ENCODE measurements at places on chromosomes 13 and 19. TPM values are rescaled to one million over a fixed set of nuclear protein-coding genes. Genes with fewer than 3 reads are reported as not detected.

DNA sequence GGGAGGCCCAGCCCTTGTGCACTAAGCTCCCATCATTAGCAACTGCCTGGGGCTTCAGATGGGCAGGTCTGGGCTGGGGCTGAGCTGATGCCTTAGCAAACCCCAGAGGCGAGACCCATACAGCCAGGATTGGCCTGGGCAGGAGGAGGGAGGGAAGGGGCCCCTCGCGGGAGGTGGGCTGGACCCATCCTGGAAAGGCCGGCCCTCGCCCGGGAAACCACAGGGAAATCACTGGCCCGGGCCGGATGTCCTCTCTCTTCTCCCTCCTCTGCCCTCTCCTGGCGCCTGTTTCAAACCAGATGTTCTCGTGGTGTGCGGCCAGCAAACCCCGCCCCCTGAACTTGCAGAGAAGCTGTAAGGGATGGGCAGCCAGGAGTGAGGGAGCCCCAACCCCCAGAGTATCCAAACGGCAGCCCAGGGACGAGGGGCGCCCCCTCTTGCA is 43.1 kb downstream of the TMEM255B start:
- peak; percentile 67 for DNase-seq

Gene ZNF254
- total RNA-seq = 12.1 TPM

DNA sequence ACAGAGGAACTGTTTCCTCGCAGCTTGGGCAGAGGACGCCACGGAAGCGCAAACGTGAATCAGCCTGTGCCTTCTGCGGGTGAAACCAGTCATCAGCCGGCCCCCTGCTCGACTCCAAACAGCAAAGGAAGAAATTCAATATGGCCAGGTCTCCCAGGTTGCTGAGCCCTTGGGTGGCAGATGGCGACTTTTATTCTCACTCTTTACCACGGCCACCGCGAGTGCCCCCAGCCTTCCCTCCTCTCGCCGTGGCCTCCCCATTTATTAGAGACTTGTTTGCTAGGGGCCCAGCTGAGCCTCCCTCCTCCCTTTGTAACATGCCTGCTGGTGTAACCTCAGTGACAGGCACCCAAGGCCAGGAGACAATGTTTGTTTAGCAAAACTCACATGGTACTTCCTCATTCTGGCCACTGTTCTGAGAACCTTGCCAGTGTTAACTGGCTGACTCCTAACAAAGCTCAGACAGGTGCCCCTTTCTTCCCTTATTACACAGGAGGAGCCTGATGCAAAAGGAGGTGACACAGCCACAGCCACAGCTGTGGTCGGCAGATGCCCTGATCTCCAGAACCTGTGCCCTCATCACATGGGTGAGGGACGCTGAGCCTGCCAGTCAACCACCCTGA is 5.8 kb downstream of the RAB20 start:
- DNase-seq = no peak

DNA sequence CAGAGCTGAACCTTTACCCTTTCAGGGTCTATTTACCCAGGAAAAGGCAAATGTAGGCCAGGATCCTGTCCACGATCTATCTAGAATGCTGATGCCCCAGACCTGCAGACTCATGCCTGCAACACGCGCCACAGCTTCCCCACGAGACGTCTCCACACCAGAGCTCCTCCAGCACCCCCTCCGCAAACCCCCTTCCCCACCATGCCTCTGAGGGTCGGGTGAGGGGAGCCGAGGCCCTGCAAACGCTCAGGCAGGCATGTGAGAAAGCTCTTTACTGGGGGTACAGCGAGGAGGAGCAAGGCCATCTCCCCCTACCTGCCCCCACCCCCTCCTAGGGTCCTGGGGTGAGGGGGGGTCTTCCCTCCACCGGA is 8.9 kb downstream of the DYRK1B start:
- DNase-seq = no peak

Gene DPY19L3
- total RNA-seq = 13.8 TPM

Gene IL12RB1
- 1.2 TPM for total RNA-seq

Gene RAB3A
- 23.8 TPM for total RNA-seq

DNA sequence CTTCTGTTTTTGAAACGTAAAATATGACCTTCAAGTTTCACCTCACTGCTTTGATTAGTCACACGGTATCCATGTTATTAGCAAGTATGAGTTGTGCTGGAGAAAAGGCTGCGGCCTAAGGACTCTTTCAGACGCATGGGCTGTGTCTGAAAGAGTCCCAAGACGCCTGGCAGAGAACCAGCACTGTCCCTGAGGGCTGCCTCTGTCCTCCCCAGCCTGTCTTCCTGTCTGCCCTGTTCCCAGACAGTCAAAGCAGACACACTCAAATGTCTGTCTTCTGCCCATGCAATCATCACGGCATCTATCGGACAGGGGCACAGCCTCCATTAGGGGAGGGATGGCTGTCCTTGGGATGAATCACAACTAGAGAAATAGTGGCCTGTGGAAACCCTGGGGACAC is 65.5 kb downstream of the DPY19L3 start:
- DNase-seq = peak; percentile 37

GRCh38 chr13:23637829-23638228 is 67.6 kb downstream of the TNFRSF19 start:
- DNase-seq = no peak

Gene PRKCSH
- 132 TPM for total RNA-seq

Gene MTIF3
- 101 TPM for total RNA-seq

GRCh38 chr13:30142486-30143211 is 164.7 kb downstream of the KATNAL1 start:
- no peak for DNase-seq

DNA sequence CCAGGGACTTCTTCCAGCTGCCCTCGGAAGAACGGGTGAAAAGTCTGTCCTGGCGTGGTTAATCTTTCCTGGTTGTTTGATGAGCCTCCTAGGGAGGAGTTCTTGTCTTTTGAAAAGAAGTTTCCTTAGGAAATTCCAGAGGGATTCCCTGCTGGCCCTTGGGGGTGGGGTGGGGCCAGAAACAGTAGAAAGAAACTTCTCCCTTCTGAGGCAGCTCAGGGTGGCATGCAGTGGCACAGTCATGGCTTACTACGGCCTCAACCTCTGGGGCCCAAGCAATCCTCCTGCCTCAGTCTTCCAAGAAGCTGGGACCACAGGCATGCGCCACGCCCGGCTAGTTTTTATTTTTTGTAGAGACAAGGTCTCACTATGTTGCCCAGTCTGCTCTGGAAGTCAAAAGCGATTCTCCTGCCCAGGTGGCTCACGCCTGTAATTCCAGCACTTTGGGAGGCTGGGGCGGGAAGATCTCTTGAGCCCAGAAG is 1.5 kb downstream of the ZNF101 start:
- DNase-seq = no peak

Gene LSM14A
- 83.4 TPM for total RNA-seq

DNA sequence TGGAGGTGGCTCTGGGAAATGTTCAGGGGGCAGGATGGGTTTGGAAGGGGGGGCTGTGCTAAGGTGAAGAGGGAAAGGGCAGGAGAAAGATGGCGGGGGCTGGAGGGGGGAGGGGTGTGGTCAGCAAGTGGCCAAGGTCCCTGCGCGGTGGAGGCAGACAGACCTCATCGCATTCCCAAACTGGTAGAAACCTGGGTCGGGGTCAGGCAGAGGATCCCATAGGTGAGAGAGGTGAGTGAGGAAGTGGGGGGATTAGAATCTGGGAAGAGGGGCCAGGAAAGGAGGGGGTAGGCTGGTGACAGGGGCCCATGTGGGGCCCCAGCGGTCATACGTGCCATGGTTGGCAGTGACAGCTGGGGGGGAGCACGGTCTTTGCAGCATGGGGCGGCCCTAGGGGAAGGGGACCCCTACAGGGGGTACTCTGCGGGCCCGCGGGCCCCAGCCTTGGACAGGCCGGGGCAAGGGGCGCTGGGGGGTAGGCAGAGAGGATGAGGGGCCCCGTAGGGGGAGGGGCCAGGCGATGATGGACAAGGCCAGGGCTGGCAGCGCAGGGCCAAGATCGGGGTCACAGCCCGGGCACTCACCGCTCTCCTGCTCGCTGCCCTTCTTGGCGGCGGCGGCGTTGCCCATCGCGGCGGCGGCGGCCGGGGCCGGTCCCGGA is 514 bp downstream of the PRKACA start:
- DNase-seq = peak; percentile 55

- DNase-seq = no peak
These were observed 394.7 kb upstream of the KLHL1 start for GRCh38 chr13:70502944-70503343.

DNA sequence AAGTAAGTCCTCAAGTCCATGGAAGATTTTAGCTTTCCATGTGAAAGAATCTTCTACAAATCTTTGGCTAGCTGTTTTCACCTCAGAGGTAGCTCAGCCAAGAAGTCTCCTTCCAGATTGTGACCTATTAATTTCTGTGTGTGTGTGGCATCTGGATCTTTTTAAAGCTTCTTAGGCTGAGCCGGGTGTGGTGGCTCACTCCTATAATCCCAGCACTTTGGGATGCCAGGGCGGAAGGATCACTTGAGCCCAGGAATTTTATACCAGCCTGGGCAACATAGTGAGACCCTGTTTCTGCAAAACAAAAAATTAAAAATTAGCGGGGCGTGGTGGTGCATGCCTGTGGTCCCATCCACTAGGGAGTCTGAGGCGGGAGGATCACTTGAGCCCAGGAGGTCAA is 13.4 kb upstream of the SLC44A2 start:
- no peak for DNase-seq

DNA sequence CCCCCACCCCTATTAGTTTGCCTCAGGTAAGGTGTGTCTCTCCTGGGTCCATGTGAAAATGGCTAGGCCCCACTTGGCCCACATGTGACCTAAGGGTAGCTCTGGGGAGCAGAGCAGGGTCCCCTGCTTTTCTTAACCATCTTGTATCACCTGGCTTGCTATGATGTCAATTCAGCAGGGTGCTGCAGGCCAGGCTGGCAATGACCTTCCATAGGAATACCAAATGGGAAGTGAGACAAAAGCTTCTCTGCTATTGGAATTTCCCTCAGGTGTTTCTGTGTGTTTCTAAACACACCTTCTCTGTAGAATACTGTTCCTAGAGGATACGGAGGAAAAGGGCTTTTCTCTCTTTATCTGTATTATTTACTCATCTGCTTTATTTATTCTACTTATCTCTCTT is 35.7 kb upstream of the DACH1 start:
- DNase-seq = no peak

Gene IFNL1
- total RNA-seq = not detected

- no peak for DNase-seq
These were observed 498.9 kb upstream of the SLITRK5 start for GRCh38 chr13:87172166-87172835.

GRCh38 chr13:80501556-80501955 is 160.6 kb upstream of the SPRY2 start:
- no peak for DNase-seq

DNA sequence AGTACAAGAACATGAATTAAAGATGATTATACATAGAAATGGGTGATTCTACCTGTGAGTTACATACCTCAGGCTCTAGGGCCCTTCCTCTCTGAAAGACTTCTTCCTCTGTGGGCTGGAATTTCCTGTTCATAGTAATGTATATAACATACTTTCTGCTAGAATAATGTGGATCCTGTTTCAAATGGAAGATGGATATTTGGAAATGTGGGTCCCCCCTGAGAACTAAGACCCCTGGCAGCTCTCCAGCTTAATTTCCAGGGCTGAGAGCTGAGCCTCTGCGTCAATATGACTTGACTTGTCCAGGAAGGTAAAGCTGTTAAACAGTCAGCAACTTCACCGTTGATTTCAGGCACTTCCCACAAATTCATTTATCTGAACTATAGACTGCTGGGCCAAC is 296.3 kb downstream of the NALCN start:
- DNase-seq = no peak

Gene PRRG2
- total RNA-seq = 1.1 TPM

Gene NKPD1
- total RNA-seq = 0.05 TPM

DNA sequence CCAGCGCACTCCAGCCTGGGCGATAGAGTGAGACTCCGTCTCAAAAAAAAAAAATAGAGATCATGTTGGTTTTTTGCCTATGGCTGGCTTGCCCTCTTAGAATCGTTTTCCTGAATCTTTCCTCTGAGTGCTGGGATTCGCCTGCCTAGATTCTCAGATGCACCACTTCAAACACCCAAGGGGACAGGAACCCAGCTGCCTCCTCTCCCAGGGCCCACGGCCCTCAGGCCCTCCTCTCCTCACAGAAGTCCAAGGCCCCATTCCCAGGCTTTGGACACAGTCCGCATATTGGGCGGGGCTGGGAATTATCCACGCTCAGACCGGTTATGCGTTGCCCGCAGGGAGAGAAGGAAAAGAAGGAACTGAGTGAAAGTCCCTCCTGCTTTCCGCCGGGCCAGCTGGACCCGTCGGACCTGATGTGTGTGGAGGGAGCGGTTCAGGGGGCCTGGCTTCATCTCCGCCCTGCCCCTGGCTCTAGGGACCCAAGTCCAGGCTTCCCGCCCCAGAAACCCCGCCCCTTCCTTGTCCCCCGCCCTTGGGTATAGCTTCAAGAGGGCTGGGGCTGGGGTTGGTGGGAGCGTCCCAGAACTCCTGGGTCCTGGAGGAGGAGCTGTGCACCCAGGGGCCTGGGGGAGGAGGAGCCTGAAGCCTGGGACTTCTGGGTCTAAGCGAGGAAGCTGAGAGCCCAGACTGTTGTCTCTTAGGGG is 5.8 kb downstream of the PPFIA3 start:
- no peak for DNase-seq

DNA sequence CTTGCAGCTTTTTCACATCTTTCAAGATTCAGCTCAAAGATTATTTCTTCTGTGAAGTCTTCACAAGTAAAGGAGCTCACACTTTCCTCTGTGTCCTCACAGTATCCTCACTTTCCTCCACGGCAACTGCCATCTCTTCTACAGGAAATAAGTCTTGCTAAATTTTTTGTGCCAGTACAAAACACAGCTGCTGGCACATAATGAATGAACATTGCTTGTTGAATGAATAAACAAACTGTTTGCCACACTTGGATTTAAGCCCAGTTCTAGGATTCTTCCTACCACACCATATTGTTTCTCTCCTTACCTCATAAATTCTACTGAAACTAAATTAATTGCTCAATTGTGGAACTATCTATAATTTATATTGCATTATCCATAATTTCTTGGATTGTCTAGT is 59.5 kb downstream of the RAP2A start:
- DNase-seq = no peak

Gene RASGRP4
- total RNA-seq = 1.8 TPM

Gene BORA
- total RNA-seq = 1.2 TPM

Gene AKAP8
- total RNA-seq = 16.0 TPM

- DNase-seq = no peak
These were observed 2.7 kb upstream of the RASAL3 start for GRCh38 chr19:15466851-15467733.

- DNase-seq = peak; percentile 76
These were observed 394.3 kb downstream of the FOXO1 start for GRCh38 chr13:40271931-40272775.

GRCh38 chr19:1385816-1386215 is 2.1 kb downstream of the NDUFS7 start:
- DNase-seq = no peak

DNA sequence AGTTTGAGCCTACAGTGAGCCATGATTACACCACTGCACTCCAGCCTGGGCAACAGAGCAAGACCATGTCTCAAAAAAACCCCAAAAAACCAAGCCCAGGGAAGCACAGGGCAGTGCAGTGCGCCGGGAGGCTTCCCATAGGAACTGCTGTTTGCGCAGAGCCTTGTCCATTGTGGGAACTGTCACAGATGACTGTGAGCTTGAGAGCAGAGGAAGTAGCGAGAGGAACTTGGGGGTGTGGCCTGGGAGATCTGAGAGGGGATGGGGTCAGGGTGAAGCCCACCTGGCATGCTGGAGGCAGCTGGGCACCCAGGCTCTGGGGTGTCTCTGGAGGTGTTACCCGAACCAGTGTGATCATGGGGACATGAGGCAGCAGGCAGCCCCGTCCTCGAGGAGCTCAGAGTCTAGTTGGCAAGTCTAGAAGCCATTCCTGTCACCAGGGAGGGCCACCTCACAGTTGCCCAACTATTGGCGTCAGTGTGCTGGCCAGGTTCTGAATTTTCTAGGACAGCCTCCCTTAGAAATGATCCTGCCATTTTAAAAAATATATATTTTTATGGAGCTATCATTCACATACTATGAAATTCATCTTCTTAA is 10.4 kb downstream of the KDM4B start:
- DNase-seq = no peak

Data from left cardiac atrium (tissue), 4 donors.